Activated T-helper 17 cell treated with anti-CD3 and anti-CD28 coated beads, Interleukin-2, amount 50 U/mL, for 72 hours (primary cell): ENCODE measurements at places on chromosomes 4 and X.
A peak's percentile ranks its signal among the peaks of the same experiment; 100 is the strongest.

DNA sequence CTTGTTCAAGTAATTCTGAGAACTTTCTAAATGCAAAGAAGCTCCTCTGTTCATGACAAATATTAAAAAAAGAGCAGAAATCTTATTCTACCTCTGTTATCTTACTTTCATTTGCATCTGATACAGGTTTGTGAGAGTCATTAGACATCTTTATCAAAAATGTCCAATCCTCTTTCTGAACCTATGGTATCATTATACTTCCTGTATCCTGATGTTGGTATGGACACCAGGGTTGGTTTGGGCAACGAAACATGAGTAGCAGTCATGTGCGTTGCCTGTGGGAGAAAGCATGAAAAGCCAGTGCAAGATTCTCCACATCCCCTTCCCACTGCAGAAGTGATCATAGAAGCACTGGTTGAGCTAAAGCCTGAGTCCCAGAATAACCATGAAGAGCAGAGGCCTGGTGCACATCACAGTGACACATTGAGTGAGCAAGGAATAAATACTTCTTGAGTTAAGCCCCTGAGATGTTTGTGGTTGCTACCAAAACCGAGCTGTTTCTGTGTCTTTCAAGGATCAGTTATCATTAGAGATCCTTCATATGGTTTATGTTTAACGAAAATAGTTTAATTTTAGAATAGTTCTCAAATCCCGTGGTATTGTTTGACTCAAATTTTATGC, 197.2 kb downstream of the BANK1 start:
- H3K27ac ChIP-seq = no peak overlapping the region
- no peak for ATAC-seq
- H3K4me1 ChIP-seq = no peaks in the 10 kb centered on the region
- no peak overlapping the region for H3K4me3 ChIP-seq

- no peaks in the 10 kb centered on the region for H3K4me1 ChIP-seq
- peaks cover 13% of the 10 kb centered on the region for H3K27me3 ChIP-seq
- ATAC-seq = no peak
Measured at GRCh38 chr4:73343432-73343831, 60.7 kb upstream of the ALB start.

- no peak overlapping the region for H3K27ac ChIP-seq
- no peak for ATAC-seq
- no peaks in the 10 kb centered on the region for H3K4me1 ChIP-seq
- peaks cover 15% of the 10 kb centered on the region for H3K27me3 ChIP-seq
Measured at GRCh38 chr4:174152717-174153466, 130.6 kb downstream of the FBXO8 start.

GRCh38 chrX:141467442-141467841, 117.1 kb downstream of the SPANXA1 start:
- no peak overlapping the region for H3K27ac ChIP-seq
- H3K36me3 ChIP-seq = no peaks in the 10 kb centered on the region
- H3K4me1 ChIP-seq = no peaks in the 10 kb centered on the region
- no peak for ATAC-seq
- no peaks in the 10 kb centered on the region for H3K27me3 ChIP-seq

GRCh38 chrX:139446832-139447231, 83.7 kb upstream of the F9 start:
- no peak overlapping the region for H3K27ac ChIP-seq
- H3K4me3 ChIP-seq = no peak overlapping the region
- no peaks in the 10 kb centered on the region for H3K27me3 ChIP-seq
- ATAC-seq = no peak
- no peaks in the 10 kb centered on the region for H3K36me3 ChIP-seq

DNA sequence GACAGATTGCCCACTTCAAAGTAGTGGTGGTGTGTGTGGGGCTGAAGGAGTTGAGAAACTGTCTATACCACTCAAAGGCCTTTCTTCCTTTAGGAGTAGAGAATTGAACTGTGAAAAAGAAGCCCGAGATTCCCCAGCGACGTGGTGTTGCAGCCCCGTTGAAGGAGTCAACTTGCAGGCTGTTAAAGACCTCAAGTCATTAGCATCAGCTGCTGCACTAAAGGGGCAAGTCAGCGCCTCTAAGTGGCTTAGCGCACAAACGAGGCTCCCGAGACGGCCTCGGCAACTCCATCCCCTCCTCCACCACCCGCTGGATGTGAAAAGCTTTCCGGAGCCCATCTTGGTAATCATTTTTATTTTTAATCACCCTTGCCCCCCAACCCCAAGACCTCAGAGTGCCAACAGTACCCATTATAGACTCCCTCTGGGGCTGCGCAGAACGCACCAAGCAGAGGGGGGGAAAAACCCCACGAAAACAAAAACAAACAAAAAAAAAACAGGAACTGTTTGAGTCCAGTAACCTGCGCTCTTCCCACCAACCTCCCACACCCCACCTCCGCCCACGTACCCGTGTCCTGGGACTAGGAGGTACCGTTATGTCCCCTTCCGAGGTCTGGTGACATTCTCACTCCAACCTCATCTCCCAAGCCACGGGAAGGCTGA, 913 bp upstream of the PRDM8 start:
- no peak for ATAC-seq
- H3K4me3 ChIP-seq = peak overlapping the region; percentile 91
- H3K27me3 ChIP-seq = peaks cover 3% of the 10 kb centered on the region
- no peak overlapping the region for H3K27ac ChIP-seq

DNA sequence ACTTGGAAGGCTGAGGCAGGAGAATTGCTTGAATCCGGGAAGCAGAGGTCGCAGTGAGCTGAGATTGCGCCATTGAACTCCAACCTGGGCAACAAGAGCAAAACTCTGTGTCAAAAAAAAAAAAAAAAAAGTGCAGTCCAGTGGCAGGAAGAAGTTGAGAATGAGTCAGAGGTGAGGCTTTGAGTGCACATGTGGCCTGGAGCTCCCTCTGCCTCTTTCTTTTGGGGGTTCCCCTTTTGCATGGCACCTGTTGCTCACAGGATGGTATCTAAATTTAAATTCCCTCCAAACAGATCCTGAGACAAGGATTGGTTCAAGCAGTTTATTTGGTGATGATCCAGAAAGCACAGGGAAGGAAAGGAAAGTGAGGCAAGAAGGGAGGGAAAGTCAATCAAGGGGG, 151.4 kb upstream of the STX18 start:
- no peaks in the 10 kb centered on the region for H3K4me1 ChIP-seq
- no peak overlapping the region for H3K27ac ChIP-seq
- no peak overlapping the region for H3K4me3 ChIP-seq
- peaks cover 8% of the 10 kb centered on the region for H3K36me3 ChIP-seq
- H3K27me3 ChIP-seq = no peaks in the 10 kb centered on the region

- ATAC-seq = no peak
- no peaks in the 10 kb centered on the region for H3K4me1 ChIP-seq
- no peak overlapping the region for H3K27ac ChIP-seq
- no peaks in the 10 kb centered on the region for H3K27me3 ChIP-seq
- H3K4me3 ChIP-seq = no peak overlapping the region
Measured at GRCh38 chrX:7100022-7100421, 47.5 kb upstream of the STS start.

- H3K4me1 ChIP-seq = no peaks in the 10 kb centered on the region
- no peaks in the 10 kb centered on the region for H3K36me3 ChIP-seq
- H3K27ac ChIP-seq = no peak overlapping the region
- no peaks in the 10 kb centered on the region for H3K27me3 ChIP-seq
Measured at GRCh38 chrX:119503484-119503861, 35.2 kb downstream of the SLC25A5 start.

DNA sequence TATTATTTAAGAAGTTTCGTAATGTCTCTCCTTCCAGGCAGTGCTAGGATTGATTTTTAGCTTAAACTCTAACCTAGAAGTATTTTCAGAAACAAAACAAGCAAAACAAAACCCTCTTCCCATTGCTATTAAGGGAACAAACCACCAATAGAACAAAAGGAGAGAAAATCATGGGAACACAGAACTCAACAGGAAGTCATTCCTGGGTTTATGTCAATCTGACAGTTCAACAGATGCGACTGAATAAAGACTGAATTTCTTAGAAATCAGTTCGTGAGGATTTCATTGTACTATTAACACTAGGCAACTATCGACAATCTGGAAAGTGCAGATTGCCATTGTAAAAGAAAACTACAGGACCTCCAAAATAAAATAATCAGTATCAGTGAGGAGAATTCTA, 229.1 kb upstream of the SMIM31 start:
- H3K36me3 ChIP-seq = no peaks in the 10 kb centered on the region
- no peak overlapping the region for H3K27ac ChIP-seq
- no peaks in the 10 kb centered on the region for H3K4me1 ChIP-seq

DNA sequence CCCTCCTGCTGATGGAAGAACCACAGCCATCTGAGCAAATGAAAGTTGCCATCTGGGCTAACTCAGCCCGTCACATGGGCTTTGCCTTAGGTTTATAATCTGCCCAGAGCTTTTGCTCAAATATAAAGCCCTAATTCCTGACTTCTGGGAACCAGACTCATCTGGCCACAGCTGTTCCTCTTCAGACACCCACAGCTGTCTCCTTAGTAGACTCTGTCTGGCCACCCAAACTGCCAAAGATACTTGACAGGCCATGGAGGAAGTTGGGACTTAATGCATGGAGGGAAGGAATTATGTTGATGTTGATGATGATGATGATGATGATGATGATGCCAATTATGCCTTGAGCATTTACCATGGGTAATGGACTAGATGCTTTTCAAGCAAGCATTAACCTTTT, 8.0 kb downstream of the LGI2 start:
- H3K4me3 ChIP-seq = no peak overlapping the region
- no peak overlapping the region for H3K27ac ChIP-seq
- H3K4me1 ChIP-seq = no peaks in the 10 kb centered on the region
- no peak for ATAC-seq
- H3K27me3 ChIP-seq = peaks cover 35% of the 10 kb centered on the region
- no peaks in the 10 kb centered on the region for H3K36me3 ChIP-seq

- H3K4me3 ChIP-seq = no peak overlapping the region
- H3K27me3 ChIP-seq = peaks cover 19% of the 10 kb centered on the region
- ATAC-seq = peak; percentile 58
- no peak overlapping the region for H3K27ac ChIP-seq
Measured at GRCh38 chrX:39688576-39689375, 409.0 kb downstream of the BCOR start.

DNA sequence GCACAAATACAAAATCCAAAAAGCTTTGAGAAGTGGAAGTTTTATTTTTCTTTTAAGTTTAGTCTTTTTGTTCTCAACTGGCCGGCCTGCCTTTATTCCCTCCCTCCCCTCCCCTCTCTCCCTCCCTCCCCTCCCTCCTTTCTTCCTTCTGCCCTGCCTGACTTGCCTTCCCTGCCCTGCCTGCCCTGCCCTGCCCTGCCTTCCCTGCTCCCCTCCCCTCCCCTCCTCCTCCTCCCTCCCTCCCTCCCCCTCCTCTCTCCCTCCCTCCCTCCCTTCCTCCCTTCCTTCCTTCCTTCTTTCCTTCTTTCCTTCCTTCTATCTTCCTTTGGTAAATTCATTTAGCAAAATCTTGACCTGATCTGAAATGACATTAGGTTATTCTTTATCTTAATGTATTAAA, 69.8 kb upstream of the LIMCH1 start:
- no peak overlapping the region for H3K27ac ChIP-seq
- H3K4me1 ChIP-seq = no peaks in the 10 kb centered on the region
- no peaks in the 10 kb centered on the region for H3K36me3 ChIP-seq
- peaks cover 9% of the 10 kb centered on the region for H3K27me3 ChIP-seq
